Fibroblast of skin of abdomen (primary cell): ENCODE measurements at places on chromosomes 2 and 18.
A peak's percentile ranks its signal among the peaks of the same experiment; 100 is the strongest.

DNA sequence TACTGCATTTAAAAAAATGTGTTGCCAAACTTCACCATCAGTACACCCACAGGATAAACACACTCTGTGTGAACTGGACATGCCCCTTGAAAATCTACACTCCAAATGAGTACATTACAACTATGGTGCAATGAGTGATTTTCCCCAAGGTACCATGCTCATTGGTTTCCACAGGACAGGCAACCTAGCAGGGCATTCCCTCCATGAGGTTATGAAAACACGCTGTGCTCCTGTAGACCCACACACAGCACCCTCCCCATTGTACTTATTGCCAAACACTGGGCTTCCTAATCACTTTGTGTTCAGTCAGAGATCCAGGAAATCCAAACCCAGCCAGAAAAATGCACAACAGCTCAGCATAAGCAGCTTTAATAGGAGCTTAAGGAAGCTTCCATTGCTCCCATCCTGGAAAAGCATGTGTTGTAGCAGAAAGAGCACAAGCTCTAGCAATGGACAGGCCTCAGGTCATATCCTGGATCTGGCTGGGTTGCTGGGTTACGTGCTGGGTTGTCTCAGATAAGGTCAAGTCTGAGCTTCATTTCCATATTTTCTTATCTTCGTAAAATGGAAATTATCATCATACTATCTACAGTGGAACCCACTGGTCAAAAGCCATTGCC is 20.8 kb upstream of the ATIC start:
- DNase-seq = no peak

GRCh38 chr2:97348841-97349240 is 235.9 kb downstream of the ANKRD36 start:
- DNase-seq = no peak

- DNase-seq = peak; percentile 48
These were observed 565.5 kb downstream of the CCDC85A start for GRCh38 chr2:56749152-56749752.

- no peak for DNase-seq
These were observed 32.3 kb upstream of the SATB2 start for GRCh38 chr2:199490049-199490448.

- no peak for DNase-seq
These were observed 19.0 kb downstream of the ADAM23 start for GRCh38 chr2:206462240-206462854.

DNA sequence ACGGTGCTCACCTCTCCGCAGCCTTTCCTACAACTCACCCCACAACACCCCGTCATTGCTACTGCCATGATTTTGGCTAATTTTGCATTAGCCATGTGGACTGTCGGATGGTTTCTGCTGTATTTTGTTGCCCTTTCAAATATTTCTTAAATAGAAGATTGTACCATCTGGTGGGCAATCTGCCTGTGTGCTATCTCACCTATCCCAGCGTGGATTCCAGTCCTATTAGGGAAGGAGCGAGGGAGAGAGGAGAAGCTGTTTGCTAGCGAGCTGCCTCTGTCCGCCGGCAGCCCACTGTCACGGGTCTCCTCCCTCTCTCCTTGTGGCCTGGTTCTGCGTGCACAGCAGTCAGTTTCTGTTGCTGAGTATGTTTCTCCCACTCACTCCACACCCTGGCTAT is 336.2 kb downstream of the TXNL1 start:
- DNase-seq = no peak

DNA sequence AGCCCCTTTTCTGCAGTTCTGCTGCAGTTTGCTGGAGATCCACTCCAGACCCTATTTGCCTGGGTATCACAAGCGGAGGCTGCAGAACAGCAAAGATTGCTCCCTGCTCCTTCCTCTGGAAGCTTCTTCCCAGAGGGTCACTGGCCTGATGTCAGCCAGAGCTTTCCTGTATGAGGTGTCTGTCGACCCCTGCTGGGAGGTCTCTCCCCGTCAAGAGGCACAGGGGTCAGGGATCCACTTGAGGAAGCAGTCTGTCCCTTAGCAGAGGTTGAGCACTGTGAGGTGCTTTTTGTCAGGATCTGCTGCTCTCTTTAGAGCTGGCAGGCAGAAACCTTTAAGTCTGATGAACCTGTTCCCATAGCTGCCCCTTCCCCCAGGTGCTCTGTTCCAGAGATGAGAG is 42.0 kb upstream of the MYL1 start:
- no peak for DNase-seq

- no peak for DNase-seq
These were observed 67.2 kb upstream of the ACYP2 start for GRCh38 chr2:54048117-54048785.

GRCh38 chr2:68464651-68465050 is 2.4 kb downstream of the FBXO48 start:
- no peak for DNase-seq

- no peak for DNase-seq
These were observed 10.6 kb upstream of the AKAIN1 start for GRCh38 chr18:5207471-5208150.

GRCh38 chr2:64750001-64750816 is 96.5 kb upstream of the SERTAD2 start:
- DNase-seq = peak; percentile 52

GRCh38 chr18:10322435-10322834 is 132.0 kb upstream of the APCDD1 start:
- DNase-seq = peak; percentile 41

- no peak for DNase-seq
These were observed 428.6 kb upstream of the SYT4 start for GRCh38 chr18:43705850-43706249.

GRCh38 chr2:80378-80777 is 34.1 kb upstream of the FAM110C start:
- DNase-seq = no peak

GRCh38 chr18:49135877-49136276 is 185.1 kb upstream of the SMAD7 start:
- DNase-seq = peak; percentile 28

DNA sequence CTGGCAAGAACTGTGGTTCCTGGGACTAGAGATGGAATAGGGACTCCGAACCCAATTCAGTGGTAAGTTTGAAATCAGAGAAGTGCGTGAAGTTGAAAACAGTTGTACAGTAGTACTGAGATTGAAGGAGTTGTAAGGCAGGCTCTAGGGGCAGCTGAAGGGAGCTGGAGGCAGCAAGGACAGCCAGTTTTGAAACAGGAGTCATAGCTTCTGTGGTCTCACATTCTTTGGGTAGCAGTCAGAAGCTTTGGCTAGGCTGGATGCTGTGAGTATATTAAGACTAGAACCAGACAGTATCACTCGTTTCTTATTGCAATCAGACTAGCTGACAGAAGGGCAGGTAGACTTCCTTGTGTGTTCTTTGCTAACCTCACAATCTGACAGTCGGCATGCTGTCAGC is 64.5 kb upstream of the ADAM23 start:
- no peak for DNase-seq

DNA sequence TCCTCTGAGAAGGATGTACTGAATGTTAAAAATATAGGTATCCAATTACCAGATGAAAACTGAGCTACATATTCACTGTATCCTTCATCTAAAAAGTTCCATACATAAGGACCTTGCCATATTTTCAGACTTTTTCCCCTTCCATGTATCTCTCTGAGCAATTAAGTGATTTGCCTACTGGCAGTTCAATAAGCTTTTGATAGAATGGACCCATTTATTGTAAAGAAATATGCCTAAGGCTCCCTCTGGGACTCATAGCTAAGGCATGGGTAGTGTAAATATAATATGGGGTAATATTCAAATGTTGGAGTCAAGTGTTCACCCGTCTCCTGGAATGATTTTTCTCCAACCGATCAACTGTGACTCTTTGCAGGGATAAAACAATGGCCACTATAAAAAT is 135.4 kb upstream of the FSHR start:
- no peak for DNase-seq

GRCh38 chr2:27621524-27621923 is 7.3 kb downstream of the CCDC121 start:
- DNase-seq = no peak

DNA sequence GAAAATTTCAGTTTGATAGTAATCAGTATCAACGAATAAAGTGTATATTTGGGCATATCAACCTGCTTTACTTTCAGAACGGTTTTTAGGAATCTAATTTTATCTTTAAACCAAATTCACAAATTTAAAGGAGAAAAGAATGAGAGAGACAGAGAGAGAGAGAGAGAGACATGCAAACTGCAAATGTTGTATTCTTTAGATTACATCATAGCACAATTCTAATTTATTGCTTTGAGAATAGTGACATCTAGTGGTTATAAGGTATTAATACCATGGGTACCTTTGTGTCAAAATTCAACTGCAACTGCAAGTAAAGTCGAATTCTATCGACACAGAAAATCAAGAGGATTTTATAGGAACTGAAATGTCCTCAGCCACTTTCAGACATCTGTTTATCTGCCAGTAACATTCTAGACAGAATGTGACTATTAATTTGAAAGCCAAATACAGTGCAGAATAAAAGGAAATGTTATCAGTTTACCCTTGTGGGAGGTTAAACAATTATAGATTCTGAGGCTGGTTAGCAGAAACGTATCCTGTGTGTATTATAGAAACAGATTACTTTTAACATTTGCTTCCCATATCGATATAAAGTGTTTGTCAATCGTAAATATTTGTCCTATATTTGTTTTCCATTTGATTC is 529.8 kb upstream of the VRK2 start:
- DNase-seq = peak; percentile 48

DNA sequence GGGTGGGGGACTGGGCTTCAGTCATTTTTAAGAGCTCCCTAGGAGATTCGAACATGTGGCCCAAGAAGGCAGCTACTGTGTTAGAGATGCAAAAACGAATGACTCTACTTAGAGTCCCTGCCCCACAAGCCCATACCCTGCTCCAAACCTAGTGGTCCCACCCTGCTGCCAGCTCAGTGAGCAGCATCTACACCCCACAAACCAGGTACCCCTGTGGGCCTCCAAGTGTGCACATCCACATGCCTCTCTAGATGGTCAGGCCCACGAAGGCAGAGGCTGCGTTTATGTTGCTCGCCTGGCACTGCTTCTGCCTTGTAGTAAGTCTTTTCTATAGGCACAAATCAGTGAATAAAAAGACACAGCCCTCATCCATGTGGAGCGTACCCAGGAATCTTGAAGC is 112.6 kb downstream of the PDCL3 start:
- DNase-seq = no peak

GRCh38 chr2:99998651-99999320 is 143.6 kb downstream of the AFF3 start:
- DNase-seq = peak; percentile 23

- peak; percentile 47 for DNase-seq
These were observed 35.9 kb upstream of the HTR2B start for GRCh38 chr2:231160701-231161100.

- DNase-seq = no peak
These were observed 1.1 kb upstream of the CFLAR start for GRCh38 chr2:201114846-201115245.

DNA sequence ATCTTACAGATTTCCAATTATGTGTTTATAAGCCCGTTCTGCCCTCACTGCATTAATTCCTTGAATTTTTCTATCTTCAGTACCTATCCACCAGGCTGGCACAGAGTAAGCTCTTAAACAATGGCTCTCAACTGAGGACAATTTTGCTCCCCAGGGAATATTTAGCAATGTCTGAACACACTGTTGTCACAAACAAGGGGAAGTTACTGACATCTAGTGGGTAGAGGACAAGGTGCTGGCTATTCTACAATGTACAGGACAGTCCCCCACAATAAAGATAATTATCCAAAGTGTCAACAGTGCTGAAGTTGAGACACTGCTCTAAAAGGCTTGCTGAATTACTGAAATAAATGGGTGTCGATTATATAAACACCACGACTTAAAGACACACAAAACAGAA is 5.0 kb downstream of the NDUFS1 start:
- DNase-seq = no peak

DNA sequence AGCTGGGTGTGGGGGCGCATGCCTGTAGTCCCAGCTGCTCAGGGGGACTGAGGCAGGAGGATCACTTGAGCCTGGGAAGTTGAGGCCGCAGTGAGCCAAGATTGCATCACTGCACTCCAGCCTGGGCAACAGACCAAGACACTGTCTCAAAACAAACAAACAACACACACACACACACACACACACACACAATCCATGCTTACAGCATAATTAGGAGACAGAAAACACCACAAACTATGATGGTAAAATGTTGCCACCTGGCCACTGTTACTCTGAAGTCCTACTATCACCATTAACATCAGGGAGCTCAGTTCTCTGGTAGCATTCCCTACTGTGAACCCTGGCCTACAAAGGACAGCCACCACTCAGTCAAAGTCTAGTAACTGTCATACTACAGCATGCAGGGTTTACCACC is 18.3 kb downstream of the DNPEP start:
- peak; percentile 37 for DNase-seq

DNA sequence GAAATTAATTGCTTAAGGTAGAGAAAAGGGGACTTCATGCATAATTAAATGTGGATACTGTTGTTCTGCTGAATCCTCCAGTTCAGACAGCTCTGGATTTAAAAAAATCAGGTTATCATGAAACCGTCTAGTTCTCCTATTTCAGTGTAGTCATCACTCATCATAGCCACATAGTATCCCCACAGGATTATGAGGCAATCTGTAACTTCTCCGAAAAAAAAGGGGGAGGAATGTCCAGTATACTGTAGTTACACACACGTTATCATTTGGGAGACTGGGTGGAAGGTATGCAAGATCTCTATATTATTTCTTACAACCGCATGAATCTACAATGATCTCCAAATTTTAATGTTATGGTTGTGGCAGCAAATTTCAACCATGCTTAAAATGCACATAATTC is 114.0 kb downstream of the HIBCH start:
- DNase-seq = peak; percentile 73

DNA sequence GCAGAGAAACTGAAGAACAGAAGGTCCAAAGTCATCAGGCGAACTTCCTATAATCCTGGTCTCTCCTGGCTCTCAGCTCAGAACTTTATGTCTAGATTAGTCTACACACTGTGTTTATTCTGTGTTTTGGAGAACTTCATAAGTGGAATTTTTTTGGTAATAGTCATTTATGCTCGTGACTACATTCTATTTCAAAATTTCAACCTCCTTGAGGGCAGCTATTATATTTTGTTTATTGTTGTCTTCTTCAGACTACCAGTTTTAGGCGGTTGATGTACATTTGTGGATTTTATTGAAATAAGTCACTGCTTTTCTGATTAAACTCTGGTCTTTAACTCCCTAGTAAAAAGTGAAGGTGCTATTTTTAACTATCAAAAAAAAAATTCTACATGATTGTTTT is 816.6 kb downstream of the SATB2 start:
- no peak for DNase-seq

DNA sequence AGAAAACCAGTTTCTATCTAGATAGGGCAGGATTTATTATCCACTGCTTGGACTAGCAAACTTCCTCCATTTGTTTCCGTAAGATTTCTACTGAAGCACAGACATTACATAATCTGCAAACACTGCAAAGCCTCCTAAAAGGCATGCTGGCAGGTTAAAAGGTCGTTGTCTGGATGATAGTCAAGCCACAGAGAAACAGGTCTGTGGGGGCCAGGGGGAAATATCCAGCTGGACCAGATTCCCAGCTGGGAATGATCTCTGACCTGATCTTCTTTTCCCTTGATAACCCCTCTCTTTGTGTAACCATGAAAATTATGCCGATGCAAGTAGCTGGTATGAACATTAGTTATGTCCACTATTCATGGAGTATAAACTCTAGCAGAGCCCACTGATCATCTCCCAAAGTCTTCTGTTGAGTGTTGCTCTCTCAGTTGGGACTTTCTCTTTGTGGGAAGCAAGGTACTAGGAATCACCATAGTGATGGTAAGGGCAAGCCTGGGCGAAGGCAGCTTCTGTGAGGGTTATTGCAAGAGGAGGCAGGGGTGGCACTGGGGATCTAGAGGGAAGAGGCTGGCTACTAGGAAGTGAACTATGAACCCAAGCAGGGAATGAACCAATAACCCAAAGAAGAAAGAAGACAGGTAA is 61.3 kb downstream of the GDF7 start:
- peak; percentile 10 for DNase-seq
